ENCODE measurements at places on chromosomes 5 and 9. TPM values are rescaled to one million over a fixed set of nuclear protein-coding genes. Genes with fewer than 3 reads are reported as not detected.
A peak's percentile ranks its signal among the peaks of the same experiment; 100 is the strongest.

WDR31 gene
- 3.4 TPM for total RNA-seq

RFX3 gene
- total RNA-seq = 9.4 TPM

ANKRD34B gene
- total RNA-seq = not detected

FRRS1L gene
- total RNA-seq = 6.7 TPM

RMRP gene
- total RNA-seq = 14,337 TPM

IARS1 gene
- total RNA-seq = 231 TPM

ENTREP1 gene
- 0.24 TPM for total RNA-seq

SCGB3A2 gene
- not detected for total RNA-seq

UBE2QL1 gene
- not detected for total RNA-seq

SV2C gene
- total RNA-seq = 0.05 TPM

- no peaks in the 10 kb centered on the region for H3K4me1 ChIP-seq
- no peaks in the 10 kb centered on the region for H3K27me3 ChIP-seq
- no peak overlapping the region for H3K27ac ChIP-seq
- H3K4me3 ChIP-seq = no peak overlapping the region
- no peak for DNase-seq
- H3K36me3 ChIP-seq = peaks cover 22% of the 10 kb centered on the region
Observed at GRCh38 chr5:34022121-34022705, 14.4 kb upstream of the AMACR start.

- H3K36me3 ChIP-seq = no peaks in the 10 kb centered on the region
- H3K4me1 ChIP-seq = no peaks in the 10 kb centered on the region
- DNase-seq = peak; percentile 54
Observed at GRCh38 chr5:172493906-172494305, 39.6 kb upstream of the SH3PXD2B start.

- DNase-seq = no peak
- H3K27ac ChIP-seq = no peak overlapping the region
- H3K4me3 ChIP-seq = no peak overlapping the region
- peaks cover 4% of the 10 kb centered on the region for H3K4me1 ChIP-seq
Observed at GRCh38 chr9:111839387-111839786, 44.6 kb upstream of the SHOC1 start.

GRCh38 chr5:67058998-67059743 lies 137.4 kb downstream of the CD180 start:
- peak overlapping the region; percentile 95 for H3K27ac ChIP-seq
- H3K4me3 ChIP-seq = peak overlapping the region; percentile 62
- no peak for DNase-seq
- H3K27me3 ChIP-seq = no peaks in the 10 kb centered on the region
- H3K4me1 ChIP-seq = peaks cover 42% of the 10 kb centered on the region

GRCh38 chr5:16774806-16775205 lies 158.0 kb upstream of the RETREG1 start:
- no peak for DNase-seq
- peaks cover 20% of the 10 kb centered on the region for H3K4me1 ChIP-seq
- H3K36me3 ChIP-seq = peaks cover 39% of the 10 kb centered on the region

DNA sequence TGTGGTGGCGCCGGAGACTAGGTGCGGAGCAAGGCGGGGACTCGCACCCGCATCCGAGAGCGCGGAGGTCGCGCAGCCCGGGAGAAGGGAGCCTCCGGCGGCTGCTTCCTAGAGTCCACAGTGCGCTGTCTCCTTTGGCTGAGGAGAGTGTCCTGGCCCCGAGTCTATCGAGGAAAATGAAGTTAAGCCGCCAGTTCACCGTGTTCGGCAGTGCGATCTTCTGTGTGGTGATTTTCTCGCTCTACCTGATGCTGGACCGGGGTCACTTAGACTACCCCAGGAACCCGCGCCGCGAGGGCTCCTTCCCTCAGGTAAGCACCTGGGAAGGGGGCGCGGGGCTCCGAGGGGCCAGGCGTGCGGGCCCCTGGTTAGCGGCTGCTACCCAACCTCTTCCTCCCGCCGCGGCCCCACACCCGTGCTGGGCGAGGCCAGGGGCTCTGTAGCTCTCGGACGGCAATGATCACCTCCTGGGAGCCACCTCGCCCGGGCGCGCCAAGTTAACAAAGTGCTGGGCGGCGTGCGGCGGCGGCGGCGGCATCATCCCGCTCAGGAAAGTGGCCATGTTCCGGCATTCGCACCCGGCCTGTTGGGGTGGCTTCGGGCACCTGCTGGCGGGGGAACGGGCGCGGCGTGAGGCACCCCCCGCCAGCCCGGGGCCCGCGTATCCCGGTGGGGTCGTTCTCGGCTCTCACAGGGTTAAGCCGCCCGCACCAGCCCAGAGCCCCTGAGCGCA lies 681 bp downstream of the MAN2A1 start:
- H3K27ac ChIP-seq = peak overlapping the region; percentile 83
- H3K27me3 ChIP-seq = no peaks in the 10 kb centered on the region
- H3K36me3 ChIP-seq = peaks cover 3% of the 10 kb centered on the region
- peak overlapping the region; percentile 85 for H3K4me3 ChIP-seq
- peaks cover 43% of the 10 kb centered on the region for H3K4me1 ChIP-seq

GRCh38 chr9:5628530-5629311 lies at the start of gene RIC1:
Gene RIC1 (plus strand): TSS chr9:5629107. CDS start chr9:5629310, 203 bp downstream.
- peak; percentile 97 for DNase-seq
- H3K36me3 ChIP-seq = no peaks in the 10 kb centered on the region
- no peaks in the 10 kb centered on the region for H3K27me3 ChIP-seq
- peaks cover 51% of the 10 kb centered on the region for H3K4me1 ChIP-seq

DNA sequence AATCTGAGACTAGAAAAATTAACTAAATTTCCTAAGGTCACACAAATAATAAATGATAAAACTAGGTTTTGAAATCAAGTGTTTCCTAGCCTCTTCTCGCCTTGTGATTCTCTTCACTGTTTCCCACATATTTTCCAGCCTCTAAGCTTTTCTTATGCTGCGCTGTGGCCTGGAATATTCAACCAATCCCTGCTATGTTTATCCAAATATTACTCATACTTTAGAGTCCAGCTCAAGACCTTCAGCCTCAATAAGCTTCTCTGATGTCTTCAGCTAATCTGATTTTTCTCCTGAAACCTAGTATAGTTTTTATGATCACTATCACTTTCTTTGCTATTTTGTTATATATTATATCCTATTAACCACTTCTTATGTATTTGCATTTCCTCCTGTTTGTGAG lies 303.1 kb upstream of the CDH6 start:
- no peaks in the 10 kb centered on the region for H3K4me1 ChIP-seq
- H3K4me3 ChIP-seq = no peak overlapping the region
- DNase-seq = no peak
- H3K27me3 ChIP-seq = no peaks in the 10 kb centered on the region
- H3K27ac ChIP-seq = no peak overlapping the region

DNA sequence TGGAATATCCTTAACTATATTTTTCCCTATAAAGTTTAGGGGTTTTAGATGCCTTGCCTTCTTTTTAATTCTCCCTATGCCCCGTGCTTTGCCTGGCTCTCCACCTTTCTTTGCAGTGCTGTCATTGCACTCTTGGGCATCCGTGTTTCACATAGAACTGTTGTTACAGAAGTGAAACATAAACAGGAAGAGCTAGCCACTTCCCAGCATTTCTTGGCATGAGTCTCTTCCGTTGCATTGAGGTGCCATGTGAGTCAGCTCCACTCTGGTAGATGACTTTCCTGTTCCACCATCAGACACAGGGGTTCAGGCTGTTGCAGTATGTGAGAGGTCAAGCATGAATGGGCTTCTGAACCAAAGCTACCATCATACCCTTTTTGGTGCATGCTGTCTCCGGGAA lies 73.4 kb downstream of the ANGPTL2 start:
- no peaks in the 10 kb centered on the region for H3K27me3 ChIP-seq
- H3K4me1 ChIP-seq = peaks cover 13% of the 10 kb centered on the region
- peak; percentile 19 for DNase-seq
- H3K36me3 ChIP-seq = no peaks in the 10 kb centered on the region
- no peak overlapping the region for H3K4me3 ChIP-seq
- H3K27ac ChIP-seq = peak overlapping the region; percentile 3

Measured in osteocyte (in vitro differentiated cells).